Osteoblast (primary cell): ENCODE measurements at places on chromosomes 3 and 15.
A peak's percentile ranks its signal among the peaks of the same experiment; 100 is the strongest.

- peak; percentile 92 for DNase-seq
These were observed 111.7 kb downstream of the NUP210 start for GRCh38 chr3:13308380-13308801.

GRCh38 chr3:50806806-50807205, 132.1 kb downstream of the DOCK3 start:
- no peak for DNase-seq

DNA sequence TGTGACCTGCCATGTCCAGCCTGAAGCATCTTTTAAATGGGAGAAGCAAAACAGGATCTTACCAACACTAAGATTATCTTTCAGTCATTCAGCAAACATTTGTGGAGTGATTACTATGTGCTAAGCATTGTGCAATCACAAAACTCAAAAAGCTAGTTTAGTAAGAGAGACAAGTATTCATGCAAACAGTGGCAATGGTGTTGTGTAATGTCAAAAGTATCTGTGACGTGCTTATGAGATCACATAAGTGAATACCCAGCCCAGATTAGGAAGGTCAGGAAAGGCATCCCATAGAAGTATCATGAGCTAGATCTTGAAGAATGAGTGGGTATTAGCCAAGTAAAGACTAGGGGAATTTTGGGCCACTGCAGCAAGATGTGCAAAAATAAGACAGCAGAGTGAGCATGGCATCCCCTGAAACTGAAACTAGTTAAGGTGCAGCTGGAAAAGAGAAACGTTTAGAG, 32.1 kb downstream of the SEC62 start:
- DNase-seq, result peak; percentile 58

GRCh38 chr3:57779666-57780065, 23.6 kb downstream of the SLMAP start:
- peak; percentile 30 for DNase-seq

- no peak for DNase-seq
These were observed 291.1 kb downstream of the CHL1 start for GRCh38 chr3:487614-488013.

GRCh38 chr3:188529228-188529627, 375.3 kb downstream of the LPP start:
- DNase-seq, result peak; percentile 84

DNA sequence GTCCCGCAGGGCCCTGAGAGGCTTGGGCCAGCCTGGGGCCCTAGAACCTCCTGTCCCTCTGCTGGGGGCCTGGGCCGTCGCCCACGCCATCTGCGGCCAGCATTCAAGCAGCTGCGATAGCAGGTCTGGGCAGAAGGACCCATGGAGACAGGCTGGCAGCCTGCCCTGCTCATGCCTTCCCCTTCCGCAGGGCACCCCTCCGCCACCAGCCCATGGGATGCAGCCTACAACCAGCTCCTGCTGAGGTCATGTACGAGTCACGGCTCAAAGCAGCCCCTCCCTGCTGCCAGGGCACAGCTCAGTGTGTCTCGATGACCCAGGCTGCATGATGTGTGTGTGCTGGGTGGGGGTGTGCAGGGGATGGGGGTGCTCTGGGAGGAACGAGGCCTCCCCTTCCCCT, 27.8 kb downstream of the DUSP7 start:
- DNase-seq, result no peak

DNA sequence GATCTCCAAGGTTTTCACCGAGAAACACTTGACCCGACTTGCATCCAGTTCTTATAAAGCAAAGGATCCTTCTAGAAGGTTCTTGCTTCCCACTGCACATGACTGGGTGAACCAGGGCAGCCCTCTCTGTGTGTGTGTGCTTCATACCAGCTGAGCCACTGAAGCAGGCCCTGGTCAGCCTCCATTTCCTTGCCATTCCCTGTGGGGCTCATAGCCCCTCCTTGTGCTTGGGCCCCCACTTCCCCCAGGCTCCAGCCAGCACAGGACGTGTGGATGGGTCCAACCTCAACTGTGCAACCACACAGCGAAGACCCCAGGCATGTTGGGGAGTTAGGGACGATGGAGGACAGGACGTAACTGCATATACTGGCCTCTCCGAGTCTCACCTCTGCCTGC, 15.5 kb downstream of the KLF15 start:
- DNase-seq, result peak; percentile 69

DNA sequence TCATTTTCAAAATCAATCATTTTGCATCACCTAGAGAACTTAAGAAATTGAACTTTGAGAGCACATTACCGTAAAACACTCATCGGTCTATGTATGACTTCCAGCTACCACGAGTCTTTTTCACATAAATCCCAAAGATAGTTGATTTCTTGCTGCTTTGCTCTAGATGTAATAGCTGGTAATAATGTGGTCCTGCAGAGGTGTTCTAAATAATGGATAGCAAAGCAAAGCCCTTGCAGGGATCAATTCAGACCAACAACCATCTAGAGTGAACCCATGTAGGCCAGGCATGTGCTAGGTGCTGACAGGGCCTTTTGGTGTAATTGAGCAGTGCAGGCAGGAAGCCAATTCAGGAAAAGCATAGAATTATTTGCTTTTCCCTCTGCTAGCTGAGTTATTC, 26.1 kb upstream of the C3orf80 start:
- DNase-seq, result no peak

GRCh38 chr3:146491303-146491702, 21.9 kb upstream of the PLSCR2 start:
- DNase-seq, result peak; percentile 34

DNA sequence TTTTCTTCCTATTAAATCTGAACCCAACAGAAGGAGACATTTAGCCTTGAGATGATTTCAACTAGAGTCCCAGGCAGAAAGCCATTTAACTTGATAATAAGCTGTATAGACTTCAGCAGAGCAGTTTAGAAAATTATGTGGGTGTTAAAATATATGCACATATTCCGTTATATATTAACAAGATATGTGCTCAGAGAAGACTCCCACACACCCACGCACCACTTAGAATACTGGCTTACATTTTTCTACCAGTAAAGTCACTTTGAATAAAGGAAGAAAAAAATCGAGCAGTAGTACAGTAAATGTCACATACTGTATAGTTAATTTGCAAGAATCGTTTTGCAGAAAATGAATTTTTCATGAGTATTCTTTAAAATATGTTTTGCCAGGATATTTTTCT, 599.3 kb downstream of the FGF12 start:
- no peak for DNase-seq

GRCh38 chr3:16058521-16058920, 116.0 kb upstream of the GALNT15 start:
- DNase-seq, result peak; percentile 34

DNA sequence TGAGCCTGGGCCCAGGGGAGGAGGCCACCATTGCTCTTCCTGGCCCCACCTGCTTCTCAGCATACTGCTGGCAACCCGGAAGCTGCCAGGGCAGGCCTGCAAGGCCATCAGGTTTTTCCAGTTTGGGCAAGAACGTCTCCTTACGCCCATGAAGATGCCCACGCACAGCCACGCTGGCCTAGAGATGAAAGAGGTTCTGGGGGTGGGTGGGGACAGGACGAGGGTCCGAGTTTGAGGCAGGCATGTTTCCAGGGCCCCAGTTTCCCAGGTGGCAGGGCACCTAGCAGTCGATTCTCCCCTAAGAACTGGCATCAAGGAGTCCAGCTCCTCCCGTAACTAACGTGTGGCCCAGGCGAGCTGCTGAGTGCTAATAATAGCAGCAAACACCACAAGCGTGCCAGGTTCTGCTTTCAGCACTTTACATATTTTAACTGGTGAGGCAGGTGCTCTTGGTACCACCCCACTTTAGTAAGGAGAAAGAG, 45.8 kb downstream of the ZNF710 start:
- no peak for DNase-seq

DNA sequence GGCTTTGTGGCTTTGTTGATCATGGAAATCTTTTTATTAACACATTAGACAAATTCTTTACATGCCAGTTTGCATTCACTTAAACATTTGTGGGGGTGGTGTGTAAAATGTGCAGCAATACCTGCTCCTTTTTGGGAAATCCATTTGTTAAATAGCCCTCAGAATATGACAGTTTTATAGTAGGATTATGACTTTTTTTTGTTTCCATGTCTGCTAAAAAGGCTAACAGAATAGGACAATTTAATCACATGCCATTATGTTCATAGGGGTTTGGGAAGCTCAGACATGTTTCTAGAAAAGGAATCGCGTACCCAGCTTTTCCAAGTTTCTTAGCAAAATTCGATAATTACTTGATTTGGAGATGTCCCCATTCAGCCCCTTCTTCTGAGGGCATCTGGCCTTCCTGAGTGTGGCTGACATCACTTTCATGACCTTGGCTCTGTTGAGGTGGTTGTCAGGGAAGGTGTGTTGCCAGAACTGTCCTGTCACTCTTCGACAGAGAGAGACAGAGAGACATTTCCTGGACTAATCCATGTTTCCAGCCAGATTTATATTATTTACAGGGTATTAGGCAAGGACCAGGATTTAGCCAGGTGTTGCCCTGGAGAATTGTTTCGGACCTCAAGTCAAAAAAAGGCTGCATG, 126.4 kb downstream of the PTPRG start:
- DNase-seq, result no peak

DNA sequence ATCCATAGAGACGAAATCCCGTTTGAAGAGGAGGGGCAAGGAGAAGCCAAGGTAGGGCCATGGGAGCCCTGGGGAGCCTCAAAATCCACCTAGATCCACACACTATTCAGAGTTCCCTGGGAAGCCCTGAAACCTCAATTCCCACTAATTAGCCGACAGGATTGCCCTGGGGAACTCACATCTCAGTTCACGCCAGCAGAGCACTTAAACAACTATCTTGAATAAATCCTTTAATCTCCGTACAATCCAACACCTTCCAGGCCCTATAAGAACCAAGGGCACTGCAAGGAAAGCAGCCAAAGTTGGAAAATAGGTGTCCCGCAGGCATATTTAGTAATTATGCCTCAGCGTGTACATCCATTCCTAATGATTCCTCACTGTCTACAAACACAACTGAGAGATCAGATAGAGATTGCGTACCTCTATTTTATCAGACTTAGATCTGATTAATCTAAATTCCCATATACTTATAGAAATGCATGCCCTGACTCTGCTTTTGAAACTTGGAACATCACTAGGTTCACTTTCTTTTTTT, 25.6 kb upstream of the EIF4A2 start:
- DNase-seq, result no peak

DNA sequence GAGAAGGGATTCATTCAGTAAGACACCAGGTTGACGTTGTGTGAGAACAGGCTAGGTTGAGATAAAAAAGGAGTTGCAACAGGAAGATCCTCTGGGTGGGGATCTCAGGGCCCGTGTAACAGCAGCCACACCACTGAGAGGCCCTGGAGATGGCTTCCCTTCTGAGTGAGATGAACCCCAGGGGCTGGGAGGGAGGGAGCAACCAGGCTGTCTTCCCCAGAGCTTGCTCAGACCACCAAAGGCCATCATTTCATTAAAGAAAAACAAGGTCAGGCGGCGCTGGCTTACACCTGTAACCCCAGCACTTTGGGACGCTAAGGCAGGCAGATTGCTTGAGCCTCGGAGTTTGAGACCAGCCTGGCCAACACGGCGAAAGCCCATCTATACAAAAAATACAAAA, 187.7 kb downstream of the ATP10A start:
- no peak for DNase-seq

DNA sequence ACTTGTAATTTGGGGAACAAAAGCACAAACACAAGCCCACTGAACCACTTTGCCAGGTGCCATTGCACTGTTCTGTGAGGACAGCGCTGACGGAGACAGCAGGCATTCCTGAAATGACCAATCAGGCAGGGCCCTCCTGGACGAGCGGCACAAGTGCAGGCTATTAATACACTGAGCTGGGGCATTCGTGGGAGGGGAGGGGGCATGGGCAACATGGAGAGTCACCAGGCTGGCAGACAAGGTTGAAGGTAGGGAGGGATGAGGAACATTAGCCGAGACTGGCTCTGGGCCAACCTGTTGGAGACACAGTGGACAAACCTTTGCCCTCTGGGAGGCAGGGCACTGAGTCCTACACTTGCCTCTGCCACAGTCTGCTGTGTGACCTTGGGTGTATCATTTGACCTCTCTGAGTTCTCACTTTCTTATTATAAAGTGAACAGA, 45.6 kb downstream of the NOX5 start:
- no peak for DNase-seq

- DNase-seq, result peak; percentile 96
These were observed 23.0 kb downstream of the CPN2 start for GRCh38 chr3:194328053-194328657.
